Stimulated activated CD4-positive, alpha-beta T cell treated with anti-CD3 and anti-CD28 coated beads, Interleukin-1b, Interleukin-23, amount 100 ng/mL, for 1 hour (primary cell): ENCODE measurements at places on chromosomes 12 and 14.

- DNase-seq: no peak
These were observed 37.6 kb downstream of the SPATA7 start for GRCh38 chr14:88422919-88423650.

DNA sequence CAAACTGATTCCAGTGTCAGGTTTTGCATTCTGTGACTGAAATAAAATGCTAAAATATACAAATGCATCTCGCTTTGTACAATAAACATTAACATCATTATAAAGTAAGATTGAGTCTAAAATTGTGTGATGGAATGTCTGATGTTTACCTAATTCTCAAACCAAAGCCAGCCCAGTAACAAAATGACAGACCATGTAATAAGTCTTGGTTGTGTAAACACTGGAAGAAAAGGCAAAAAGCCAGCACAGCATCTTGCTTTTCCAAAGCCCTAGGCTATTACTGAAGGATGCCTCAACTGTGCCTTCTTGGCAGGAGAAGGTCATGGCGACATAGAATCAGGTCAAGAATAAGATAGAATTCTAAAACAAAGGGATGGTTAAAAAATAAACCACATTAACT is 169.6 kb downstream of the EGLN3 start:
- no peak for DNase-seq

- DNase-seq: no peak
These were observed 23.2 kb downstream of the HSPB8 start for GRCh38 chr12:119201789-119202543.

DNA sequence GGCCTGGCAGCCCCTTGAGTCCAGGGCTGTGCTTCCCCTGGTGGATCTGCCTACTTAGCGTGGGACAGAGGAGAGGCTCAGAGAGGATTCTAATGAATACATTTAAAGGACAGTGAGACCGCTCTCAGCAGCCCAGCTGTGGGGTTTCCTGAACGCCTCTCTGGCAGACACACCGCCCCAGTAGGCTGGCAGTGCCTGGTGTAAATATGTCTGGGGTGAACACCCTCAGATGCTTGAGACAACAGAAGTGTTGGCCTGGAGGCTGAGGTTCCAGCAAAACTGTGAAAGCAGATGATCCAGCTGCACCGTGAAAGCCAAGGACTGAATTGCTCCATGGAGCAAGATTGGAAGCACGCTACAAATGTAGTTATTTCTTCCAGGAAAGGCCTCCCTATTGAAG is 55.1 kb downstream of the LRRC74A start:
- DNase-seq: no peak

DNA sequence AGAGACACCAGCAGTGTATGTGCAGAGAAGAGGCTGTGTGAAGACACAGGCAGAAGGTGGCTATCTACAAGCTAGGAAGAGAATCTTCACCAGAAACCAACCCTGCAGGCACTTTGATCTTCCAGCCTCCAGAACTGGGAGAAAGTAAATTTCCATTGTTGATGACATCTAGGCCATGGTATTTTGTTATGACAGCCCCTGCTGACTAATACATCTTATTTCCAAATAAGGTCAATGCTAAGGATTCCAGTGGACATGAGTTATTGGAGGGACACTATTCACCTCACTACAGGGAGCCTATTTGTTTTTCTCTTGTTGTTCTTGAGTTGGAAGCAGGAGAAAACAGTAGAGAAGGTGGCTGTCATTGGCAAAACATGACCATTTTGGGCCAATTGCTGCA is 88.5 kb upstream of the RIN3 start:
- no peak for DNase-seq

DNA sequence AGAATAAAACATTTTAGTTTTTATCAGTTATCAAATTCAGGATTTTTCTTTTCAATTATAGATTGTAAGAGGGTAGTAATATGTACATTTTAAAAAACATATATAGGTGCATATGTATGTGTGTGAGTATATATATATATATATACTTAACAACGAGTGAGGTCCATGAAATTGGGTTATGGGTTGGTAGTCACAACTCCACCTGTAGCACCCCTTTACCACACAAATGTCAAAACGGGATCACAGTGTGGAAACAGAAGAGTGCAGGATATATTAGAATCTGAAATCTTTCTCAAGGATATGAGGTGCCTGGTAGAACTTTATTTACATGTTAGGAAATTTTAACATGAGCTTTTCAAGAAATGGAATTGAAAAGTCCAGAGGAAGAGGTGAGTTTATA is 31.3 kb downstream of the MIA2 start:
- DNase-seq: no peak

GRCh38 chr14:42070031-42070430 is 463.4 kb downstream of the LRFN5 start:
- no peak for DNase-seq

- no peak for DNase-seq
These were observed 321.0 kb downstream of the TMEM121 start for GRCh38 chr14:105847400-105847799.

- DNase-seq: no peak
These were observed 127.7 kb upstream of the RTL1 start for GRCh38 chr14:101031186-101031585.

DNA sequence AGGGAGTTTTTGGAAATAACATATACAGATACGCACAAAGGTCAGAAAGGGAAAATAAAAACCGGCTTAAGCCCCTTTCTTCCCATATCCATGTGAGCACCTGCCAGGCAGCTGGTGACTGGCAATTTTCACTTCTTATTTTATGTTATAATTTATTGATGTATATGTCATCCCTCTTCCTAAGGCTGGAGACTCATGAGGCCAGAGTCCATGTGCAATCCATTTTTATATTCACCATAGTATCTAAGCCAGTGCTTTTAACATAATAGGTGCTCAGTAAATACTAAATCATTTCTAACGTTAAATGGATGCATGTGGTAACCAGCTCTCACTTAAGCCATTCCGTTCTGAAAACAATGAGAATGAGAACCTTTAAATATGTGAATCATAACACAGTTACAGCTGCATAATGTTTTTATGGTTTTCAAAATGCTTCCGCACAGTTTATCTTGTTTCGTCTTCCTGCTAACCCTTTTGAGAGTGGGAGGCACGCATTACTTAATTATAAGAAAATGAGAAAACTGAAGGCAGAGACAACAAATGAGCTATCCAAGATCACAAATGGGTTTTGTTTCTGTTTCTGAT is 178.3 kb downstream of the CACNA1C start:
- DNase-seq: no peak

- no peak for DNase-seq
These were observed 57.3 kb downstream of the GALNT16 start for GRCh38 chr14:69317102-69317755.

- no peak for DNase-seq
These were observed 133.7 kb upstream of the DCN start for GRCh38 chr12:91316161-91316906.

GRCh38 chr12:65156366-65156841 is 13.0 kb upstream of the LEMD3 start:
- DNase-seq: no peak

- no peak for DNase-seq
These were observed 567 bp downstream of the FUT8 start for GRCh38 chr14:65412856-65413738.

GRCh38 chr12:72100854-72101253 is 162.2 kb downstream of the TPH2 start:
- DNase-seq: no peak

DNA sequence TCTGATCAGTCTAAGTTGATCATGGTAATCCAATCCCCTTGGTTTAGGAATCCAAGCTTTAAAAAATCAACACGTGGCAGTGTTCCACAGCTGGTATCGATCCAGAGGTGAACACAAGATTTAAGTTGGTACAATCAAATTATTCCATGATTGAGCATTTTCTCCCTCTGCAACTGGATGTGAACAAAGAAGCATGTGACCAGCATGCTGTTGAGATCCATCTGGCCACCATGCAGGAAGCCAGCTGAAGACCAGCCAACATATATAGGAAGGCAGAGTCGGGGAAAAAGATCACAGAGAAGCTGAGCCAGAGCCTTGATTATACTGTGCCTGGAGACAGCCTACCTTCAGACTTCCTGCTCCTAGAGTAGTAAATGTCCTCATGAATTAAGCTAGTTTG is 158.3 kb downstream of the SEC23A start:
- no peak for DNase-seq

- DNase-seq: no peak
These were observed 129.0 kb upstream of the HMGA2 start for GRCh38 chr12:65695113-65695865.

DNA sequence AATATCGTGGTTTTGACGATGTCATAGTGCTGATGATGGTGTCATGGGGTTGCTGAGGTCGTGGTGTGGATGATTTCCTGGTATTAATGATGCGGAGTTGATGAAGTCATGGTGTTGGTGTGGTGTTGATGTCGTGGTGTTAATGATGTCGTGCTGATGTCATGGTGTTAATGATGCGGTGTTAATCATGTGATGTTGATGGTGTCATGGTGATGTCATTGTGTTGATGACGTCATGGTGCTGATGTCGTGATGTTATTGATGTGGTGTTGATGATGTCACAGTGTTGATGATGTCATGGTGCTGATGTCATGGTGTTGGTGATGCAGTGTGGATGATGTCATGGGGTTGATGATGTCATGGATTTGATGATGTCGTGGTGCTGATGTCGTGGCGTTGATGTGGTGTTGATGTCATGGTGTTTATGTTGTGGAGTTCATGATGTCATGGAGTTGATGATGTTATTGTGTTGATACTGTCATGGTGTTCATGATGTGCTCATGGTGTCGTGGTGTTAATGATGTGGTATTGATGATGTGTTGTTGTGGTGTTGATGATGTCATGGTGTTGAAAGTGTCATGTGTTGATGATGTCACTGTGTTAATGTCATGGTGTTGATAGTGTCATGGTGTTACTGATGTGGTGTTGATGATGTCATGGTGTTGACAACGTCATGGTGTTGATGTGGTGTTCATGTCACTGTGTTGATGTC is 48.5 kb upstream of the RIMBP2 start:
- DNase-seq: no peak

DNA sequence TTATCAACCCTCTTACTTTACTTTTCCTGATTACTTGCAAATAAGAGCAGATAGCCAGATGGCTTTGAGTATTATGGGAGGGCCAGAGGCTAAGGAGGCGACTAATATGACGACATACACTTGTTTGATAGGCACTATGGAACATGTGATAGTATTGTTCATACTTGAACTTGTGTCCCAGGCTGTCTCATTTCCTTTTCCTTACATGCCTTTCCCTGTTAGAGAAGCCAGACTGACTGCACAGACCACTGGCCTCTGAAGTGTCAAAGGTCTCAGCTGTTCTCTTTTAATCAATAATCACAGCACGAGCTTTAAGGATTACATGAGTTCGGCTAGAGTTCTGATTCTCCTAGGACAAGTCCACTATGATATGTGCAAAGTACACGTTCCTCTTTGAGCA is 326.0 kb downstream of the PRKD1 start:
- no peak for DNase-seq

GRCh38 chr14:100408350-100409002 is 85.3 kb downstream of the SLC25A47 start:
- DNase-seq: no peak

GRCh38 chr12:66217342-66217917 is 28.4 kb downstream of the IRAK3 start:
- no peak for DNase-seq

GRCh38 chr12:47039079-47039478 is 40.3 kb upstream of the PCED1B start:
- DNase-seq: no peak

DNA sequence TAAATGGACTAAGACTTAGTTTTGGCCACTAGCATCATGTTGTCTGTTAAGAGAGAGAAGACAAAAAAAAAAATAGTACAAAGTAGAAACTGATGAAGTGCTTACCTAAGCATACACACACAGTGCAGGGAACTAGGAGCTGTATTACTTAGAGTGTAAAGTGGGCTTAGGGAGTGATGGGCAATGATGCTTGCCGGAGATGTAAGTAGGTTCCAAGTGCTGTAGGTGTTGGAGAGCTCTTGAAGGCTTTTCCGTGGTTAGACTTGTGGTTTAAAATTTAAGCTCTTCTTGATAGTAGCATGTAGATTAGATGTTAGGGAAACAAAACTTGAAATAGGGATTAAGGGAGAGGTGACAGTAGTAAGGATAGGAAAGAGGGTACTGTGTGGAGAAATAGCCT is 34.7 kb downstream of the MIA2 start:
- DNase-seq: no peak

DNA sequence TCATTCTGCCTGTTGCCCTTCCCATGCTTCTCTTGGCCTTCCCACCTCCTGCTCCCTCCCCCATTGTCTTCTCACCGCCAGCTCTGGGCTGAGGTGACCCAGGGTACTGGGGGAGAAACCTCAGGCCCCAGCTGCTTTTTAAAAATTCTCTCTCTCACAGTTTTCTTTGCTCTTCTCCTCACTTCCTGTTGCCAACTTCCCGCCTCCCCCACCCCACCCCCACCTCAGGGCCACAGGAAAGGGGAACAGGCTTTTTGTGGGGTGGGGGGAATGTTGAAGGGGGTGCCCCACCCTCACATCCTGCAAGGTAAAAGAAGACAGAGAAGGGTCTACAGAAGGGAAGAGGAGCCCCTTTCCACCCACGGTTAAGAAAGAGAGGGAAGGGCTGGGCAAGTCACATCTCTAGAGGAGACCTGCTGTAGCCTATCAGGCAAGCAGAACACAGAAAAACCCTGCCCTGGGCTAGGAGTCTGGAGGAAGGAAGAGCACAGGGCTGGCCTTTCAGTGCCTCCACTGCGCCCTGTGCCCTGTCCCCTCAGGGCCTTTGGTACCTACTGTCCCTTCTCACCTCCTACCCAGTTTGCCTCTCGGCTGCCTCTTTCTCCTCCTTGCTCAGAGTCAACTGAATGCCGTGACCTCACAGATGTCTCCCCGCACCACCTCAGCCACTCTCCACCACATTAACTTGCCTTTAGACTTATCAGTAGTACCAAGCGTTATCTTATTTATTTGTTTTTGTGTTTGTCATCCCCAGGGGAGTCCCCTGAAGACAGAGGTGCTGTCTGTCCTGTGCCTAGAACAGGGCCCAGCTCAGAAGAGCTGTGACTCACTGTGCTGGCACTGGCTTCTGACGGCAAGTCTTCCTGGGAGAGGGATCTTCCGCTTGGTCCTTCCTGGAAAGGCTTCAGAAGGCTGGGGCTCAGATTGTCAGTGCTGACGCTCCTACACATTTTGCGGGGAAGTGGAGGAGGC is 1.7 kb downstream of the ARHGAP9 start:
- no peak for DNase-seq

DNA sequence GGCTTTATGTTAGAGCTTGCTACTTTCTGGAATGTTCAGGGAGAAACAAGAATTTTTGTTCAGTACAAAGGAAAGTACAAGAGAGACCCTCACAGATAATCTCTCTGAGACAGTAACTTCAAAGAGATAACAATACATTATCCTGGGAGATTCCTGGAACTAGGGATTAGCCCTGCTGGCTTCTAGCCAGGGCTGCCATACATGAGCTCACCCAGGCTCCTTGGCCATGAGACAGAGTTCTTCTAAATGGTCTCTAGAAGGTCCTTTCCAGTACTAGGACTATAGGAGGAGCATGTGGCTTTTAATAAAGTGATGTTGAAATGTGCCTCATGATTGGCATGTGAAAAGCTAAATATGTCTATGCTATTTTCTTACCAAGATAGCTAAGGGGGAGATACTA is 342.5 kb downstream of the EMP1 start:
- DNase-seq: no peak

- no peak for DNase-seq
These were observed 48.8 kb downstream of the LTBP2 start for GRCh38 chr14:74563233-74563585.
